ENCODE measurements at places on chromosomes 13 and 19. TPM values are rescaled to one million over a fixed set of nuclear protein-coding genes. Genes with fewer than 3 reads are reported as not detected.

METTL21C gene
- not detected for polyA plus RNA-seq

TEAD2 gene
- 92.8 TPM for polyA plus RNA-seq

SYNGR4 gene
- not detected for polyA plus RNA-seq

GPR183 gene
- 2.3 TPM for polyA plus RNA-seq

ZNF442 gene
- 6.9 TPM for polyA plus RNA-seq

SPRED3 gene
- polyA plus RNA-seq: 1.4 TPM

KLK12 gene
- not detected for polyA plus RNA-seq

ZNF414 gene
- polyA plus RNA-seq: 22.8 TPM

ZNF790 gene
- polyA plus RNA-seq: 14.2 TPM

HSPBP1 gene
- polyA plus RNA-seq: 24.0 TPM

LILRA5 gene
- polyA plus RNA-seq: 0.45 TPM

ZNF227 gene
- 30.6 TPM for polyA plus RNA-seq

URAD gene
- not detected for polyA plus RNA-seq

PIK3R2 gene
- polyA plus RNA-seq: 27.1 TPM

C19orf67 gene
- 0.12 TPM for polyA plus RNA-seq

PODNL1 gene
- 1.2 TPM for polyA plus RNA-seq

JAK3 gene
- 4.3 TPM for polyA plus RNA-seq

FUT1 gene
- 3.8 TPM for polyA plus RNA-seq

RAB3A gene
- polyA plus RNA-seq: 3.8 TPM

SIGLECL1 gene
- polyA plus RNA-seq: not detected

ZNF649 gene
- 33.5 TPM for polyA plus RNA-seq

PPFIA3 gene
- 3.9 TPM for polyA plus RNA-seq
